ENCODE measurements at places on chromosomes 13 and 19.

- no peak for DNase-seq
Observed at GRCh38 chr13:27044837-27045570, 126.6 kb downstream of the USP12 start.

- DNase-seq: no peak
Observed at GRCh38 chr19:4534836-4535658, at the start of gene PLIN5. Gene PLIN5 (minus strand): TSS chr19:4535224. CDS start chr19:4534074, 1,150 bp downstream.

DNA sequence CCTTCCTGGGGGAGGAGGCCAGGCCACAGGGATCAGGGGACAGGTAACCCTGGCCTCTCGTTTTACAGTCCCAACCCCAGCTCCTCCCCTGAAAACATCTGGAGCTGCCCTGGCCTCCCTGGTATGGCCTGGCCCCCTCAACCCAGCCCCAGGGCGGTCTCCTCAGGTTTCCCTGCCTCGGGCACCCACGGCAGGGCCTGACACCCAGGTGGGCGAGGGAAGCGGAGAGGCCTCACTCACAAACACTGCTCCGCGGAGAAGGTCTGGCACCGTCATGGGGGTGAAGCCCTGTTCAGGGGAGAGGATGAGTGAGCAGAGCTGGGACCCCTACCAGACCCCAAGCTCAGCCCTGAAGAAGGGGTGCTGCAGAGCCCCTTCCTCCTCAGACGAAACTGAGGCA lies 6.5 kb upstream of the CCER2 start:
- no peak for DNase-seq

GRCh38 chr19:55652311-55653128 lies 2.3 kb upstream of the U2AF2 start:
- DNase-seq: no peak

DNA sequence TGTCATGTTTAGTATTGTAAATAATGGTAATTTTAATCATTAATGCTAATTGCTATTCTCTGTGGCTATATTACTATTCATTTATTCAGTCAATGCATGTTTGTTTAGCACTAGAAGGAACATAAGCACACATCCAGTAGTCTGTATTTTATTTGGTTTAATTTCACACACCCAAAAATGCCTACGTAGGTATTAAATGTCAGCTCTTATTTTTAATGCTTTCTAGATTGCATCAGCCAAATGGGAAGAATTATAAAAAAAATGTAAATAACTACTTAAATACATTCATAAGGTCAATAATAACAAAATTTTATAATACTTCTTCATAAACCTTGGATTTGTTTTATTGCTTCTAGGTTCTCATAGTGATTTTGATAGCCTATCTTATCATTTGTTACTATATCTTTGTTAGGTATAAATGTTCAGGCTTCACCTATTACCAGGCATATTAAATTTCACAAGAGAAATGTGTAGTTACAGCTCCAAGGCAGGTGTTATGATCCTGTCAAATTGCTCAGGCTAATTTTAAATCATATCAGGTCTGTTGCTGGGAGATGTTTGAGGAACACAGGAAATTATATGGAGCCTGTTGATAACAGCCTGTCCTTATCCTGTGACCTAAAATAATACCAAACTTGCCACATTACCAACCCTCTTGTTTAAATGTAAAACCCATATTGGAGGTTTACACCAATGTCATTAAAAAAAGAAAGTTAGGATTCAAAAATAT lies 34.4 kb downstream of the ITGBL1 start:
- no peak for DNase-seq

DNA sequence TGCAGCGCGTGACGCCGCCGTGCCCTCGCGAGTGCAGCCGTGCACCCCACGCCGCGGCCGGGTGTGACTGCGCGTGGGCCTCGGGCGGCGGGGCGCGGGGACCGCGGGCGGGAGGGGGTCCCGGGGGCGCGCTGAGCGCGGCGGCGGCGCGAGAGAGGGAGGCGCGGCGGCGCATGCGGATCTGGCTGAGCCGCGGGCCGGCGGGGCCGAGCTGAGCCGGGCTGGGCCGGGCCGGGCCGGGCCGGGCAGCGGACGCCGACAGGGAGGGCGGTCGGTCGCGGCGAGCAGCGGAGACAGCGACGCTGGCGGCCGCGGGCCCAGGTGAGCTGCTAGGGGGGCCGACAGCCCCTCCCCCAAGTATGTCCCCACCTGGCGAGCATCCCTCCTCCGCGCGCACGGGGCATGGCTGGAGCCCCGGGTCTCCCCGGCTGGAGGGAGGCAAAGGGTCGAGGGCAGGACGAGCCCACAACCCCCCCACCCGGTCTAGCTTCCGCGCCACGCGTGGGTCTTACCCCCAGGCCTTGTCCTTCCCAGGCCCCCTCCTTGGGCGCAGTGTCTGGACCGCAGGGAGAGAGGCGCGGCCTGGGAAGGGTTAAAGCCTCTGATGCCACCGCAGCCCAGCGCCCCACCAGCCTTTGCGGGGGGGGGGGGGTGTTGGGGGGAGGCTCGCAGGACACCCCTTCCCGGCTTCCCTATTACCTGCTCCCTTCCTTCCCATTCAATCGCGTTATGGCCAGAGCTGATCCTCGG lies at the start of gene SPTBN4:
Gene SPTBN4, plus strand, starts transcription at position 17 of the 750 bp plus-strand sequence. CDS start 5,621 bp downstream, outside the sequence.
- no peak for DNase-seq

DNA sequence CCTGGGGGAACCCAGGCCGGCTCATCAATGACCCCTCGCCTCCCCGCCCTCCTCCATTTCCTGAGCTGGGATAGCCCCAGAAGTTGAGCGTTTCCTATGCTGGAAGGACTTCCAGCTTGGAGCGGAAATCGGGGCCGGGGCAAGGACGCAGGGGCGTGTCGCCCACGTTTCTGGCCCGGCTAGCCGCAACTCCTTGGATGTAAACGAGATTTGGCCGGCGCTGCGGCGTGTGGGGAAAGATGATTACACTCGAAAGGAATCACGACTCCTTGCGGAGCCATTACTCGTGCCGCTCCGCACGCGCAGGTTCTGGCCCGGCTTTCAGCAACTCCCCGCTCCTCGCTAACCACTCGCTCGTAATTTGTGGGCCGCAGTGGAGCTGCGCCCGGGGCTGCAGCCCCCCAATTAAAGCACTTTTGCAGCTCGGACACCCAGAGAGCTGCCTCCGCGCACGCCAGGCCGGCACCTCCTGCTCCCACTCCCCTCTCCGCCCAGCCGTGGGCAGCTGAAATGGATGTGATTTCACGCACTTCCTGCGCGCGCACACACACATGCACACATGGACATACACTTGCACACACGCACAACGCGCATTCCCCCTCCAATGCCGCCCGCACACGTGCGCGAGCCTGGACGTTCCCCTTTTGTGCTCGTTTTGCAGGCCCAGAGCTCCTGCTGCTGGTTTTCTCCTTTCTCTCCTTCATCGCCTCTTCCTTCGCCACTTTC lies 15.7 kb downstream of the ZIC5 start:
- DNase-seq: no peak

- no peak for DNase-seq
Observed at GRCh38 chr13:91714855-91715254, 316.4 kb downstream of the GPC5 start.

GRCh38 chr13:27054760-27055159 lies 116.9 kb downstream of the USP12 start:
- DNase-seq: no peak

GRCh38 chr13:36997716-36998427 lies 1.3 kb downstream of the ALG5 start:
- DNase-seq: no peak

- no peak for DNase-seq
Observed at GRCh38 chr13:114089341-114089740, 43.1 kb downstream of the RASA3 start.

DNA sequence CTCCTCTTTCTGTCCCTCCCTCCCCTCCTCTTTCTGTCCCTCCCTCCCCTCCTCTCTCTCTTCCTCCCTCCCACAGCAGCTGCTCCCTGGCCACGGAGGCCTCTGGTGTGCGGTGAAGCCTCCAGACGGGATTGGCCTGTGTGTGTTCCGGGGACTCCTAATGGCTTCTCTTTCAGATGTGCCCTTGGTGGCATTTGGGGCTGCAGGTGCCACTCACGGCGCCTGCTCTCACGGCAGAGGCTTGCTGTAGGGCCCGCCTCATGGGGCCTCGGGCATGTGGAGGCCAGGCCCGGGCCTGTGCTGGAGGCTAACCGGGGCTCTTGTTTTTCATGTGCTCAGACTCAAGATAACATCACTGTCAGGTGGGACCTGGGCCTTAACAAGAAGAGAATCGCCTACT lies 20.9 kb downstream of the UPF1 start:
- DNase-seq: no peak

DNA sequence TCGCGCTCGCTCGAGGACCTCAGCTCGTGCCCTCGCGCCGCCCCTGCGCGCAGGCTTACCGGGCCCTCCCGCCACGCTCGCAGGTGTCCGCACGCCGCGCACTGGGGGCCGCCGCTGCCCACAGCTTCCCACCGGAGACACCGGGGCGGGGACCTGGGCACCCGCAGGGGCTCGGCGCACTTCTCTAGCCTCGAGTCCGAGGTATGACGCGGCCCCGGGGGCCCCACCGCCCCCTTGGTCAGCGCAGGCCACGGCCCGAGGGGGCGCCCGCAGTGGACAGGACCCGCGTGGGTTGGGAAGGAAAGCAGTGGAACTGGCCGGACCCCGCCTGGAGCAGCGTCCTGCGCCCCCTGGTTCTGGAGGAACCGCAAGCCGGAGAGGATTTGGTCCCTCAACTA lies 2.1 kb upstream of the GRWD1 start:
- no peak for DNase-seq

GRCh38 chr19:42052241-42052863 lies 17.7 kb downstream of the GRIK5 start:
- no peak for DNase-seq

GRCh38 chr13:74695021-74695800 lies 561.0 kb upstream of the KLF12 start:
- DNase-seq: no peak

DNA sequence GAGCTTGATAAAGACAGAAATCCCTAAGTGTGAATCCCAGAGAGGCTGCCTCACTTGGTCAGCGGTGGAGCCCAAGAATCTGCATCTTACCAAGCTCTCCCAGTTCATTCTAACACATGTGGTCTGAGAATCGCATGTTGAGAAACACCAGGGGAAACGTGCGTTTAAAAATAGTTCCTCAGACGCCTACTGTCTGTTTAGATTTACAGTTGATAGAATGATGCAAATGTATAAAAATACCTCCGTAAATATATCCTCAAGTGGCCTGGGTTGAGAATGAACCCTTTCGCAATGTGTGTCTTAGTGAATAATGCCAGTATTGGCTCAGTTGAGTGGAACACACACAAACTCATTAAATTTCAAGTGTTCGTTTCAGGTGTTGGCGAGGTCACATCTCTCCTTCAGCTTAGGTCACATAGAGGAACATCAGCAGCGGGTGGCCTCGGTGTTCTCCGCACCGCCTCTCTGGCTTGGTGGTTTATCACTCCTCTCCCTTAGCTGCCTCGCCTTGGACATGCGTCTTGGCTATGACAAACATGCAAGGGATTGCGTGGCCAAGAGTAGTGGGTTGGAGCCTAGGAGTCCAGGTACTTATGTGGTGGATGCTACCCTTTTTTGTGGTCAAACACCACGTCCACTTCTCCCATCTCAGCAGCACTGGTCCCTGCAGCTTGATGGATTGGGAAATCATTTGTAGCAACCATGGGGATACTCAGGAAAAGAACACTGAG lies 117.6 kb upstream of the SPATA13 start:
- no peak for DNase-seq

DNA sequence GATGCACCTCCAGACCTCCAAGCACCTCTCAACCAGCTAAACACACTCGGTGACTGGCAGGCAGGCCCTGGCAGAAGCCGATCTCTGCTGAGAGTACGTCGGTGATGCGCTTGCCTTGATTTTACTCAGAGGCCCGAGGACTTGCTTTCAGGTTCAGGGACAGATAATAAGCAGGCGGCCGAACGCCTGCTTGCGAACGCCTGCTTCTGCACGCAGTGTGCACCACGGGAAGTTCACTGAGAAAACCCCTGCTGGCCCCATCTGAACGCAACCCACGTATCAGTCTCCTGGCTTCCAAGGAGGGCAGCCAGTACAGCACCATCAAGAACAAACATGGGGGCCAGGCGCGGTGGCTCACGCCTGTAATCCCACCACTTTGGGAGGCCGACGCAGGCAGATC lies 108.0 kb downstream of the STK24 start:
- DNase-seq: no peak

DNA sequence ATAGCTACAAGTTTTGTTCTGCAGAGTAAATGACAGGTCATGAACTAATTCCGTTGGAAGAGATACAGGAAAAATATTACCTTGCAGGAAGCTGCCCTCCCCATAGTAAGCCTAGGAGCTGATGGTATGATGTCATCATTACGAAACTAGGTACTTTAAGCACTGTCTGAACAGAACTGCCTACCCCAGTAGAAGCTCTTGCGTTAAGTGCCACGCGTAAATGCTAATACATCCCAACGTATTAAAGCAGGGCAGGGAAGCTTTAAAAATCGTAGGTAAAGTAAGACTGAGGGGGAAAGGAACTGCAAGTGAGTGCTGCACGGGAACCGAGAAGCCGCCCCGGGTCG lies 572 bp downstream of the UGGT2 start:
- no peak for DNase-seq

DNA sequence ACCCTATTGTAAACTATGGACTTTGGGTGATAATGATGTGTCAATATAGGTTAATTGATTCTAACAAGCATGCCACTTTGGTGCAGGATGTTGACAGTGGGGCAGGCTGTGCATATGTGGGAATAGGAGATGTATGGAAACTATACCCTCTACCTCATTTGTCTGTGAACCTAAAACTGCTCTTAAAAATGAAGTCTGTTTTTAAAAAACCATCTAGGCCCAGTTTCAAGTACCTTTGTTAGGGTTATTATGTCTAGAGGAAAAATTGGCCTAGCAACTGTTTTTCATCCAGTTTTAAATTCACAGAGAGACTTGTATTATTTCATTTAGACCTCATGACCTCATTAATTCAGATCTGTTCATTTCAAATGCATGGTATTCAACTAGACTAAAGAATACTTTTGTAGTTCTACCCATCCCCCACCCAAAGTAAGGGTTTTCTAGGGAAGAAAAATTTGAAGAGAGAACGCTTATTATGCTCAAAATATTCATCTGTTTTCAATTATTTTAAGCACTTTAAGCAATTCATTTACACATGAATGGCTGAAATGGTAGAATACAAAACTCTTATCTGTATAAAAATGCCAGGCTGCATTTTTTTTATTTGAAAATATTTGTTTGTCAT lies 1781.9 kb upstream of the MIR17HG start:
- DNase-seq: no peak

DNA sequence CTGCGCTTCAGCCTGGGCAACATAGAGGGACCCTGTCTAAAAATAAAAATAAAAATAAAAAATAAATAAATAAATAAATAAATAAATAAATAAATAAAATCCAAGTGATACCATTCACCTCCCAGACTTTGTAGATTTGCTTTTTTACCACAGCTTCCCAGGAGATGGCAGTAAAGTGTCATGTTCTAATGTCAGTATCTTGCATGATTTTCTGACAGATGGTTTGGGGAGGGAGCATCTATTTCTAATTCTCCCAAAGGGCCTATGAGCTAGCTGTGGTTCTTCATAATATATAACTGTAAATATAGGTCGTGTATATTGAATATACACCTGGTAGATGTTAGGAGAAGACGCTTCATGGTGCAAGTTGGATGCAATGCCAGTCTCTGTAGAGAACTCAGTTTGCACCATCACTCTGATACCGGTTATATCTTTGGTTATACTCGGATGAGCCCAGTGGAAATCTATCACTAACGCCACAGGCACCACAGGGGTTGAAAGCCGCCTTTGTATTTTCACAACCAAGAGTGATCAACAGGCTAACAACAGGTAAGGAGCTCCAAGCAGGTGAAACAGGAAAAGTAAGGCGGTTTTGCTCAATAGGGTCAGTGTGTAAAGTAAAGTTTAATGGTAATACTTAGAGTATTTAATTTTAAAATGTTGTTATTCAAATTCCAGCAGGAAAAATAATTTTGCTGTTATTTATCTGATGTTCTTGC lies 13.9 kb downstream of the APLP1 start:
- DNase-seq: no peak

Data from CMK (cell line).